Activated T-helper 1 cell treated with anti-CD3 and anti-CD28 coated beads, Interleukin-2, amount 50 U/mL, for 16 hours (primary cell): ENCODE measurements at places on chromosomes 4 and X.

DNA sequence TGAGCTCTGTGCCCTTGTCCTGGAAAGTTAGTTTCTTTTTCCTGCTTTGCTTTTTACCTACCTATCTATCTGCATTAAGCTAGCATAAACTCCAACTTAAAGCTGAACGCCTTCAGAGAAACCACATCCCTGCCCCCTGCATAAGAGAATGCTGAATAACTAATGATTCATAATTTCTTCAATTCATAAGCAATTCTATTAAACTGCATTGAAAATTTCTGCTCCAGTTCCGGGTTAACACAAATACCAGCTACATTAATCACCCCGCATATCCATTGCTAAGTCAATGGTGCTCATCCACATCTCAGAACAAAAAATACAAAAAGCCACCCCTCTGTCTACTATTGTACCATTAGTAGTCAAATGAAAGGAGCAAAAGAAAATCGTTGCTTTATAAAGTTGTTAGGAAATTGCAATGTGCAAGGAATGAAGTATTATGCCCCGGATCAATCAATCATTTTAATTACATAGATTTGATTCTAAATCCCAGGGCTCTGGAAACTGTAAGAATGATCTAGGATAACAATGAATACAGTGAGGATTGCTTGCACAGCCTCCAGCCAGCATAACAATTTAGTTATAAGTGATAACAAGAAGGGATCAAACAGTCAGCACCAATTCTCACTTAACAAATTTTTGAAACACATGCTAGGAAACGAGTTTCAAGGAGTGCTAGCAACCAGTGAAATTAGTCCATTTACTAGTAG is 106.8 kb downstream of the ELOVL6 start:
- no peak for DNase-seq

DNA sequence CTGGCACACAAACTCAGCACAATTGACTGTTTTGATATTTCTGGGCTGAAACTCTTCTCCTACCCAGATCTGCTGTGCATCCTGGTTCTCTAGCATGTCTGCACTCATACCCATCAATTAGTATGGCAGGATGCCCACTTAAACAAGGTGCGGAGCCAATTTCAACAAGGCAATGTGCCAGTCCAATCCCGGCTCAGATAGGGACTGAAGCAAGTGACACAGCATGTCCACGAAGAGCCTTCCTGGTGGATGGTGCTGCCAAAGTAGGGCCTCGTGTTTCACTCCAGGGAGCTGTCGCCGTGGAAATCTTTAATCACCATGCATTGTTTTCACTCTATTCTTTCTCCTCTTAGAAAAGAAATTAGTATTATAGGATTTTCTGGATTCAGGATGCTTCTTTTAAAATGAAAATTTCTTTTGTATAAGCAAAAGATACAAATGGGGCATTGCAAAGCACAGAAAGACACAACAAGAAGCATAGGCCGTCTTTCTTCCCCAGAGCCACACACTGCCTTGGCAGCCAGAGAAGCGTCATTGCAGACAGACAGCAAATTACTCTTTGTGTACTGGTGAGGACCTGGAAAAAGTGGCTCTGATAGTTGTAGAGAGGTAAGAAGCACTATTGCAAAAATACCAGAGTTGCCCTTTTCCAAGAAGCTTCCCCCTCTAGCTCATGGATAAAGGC is 40.6 kb upstream of the LSM6 start:
- DNase-seq: no peak

DNA sequence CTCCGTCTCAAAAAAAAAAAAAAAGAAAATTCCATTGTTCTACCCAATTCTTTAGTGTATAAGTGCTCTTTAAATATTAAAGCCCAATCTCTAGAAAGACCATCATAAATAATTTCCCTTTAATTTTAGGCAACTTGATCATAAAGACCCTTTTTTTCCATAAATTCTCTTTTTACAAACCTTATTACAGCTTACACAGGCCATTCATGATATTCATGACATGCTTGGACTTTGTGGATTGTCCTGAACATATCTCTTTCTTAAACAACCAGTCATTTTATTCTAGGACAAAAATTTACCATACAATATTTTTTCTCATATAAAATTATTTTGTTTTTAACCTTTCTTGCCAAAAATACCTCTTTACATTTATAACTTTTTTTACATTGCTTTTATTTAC is 30.5 kb downstream of the TLR8 start:
- DNase-seq: no peak

DNA sequence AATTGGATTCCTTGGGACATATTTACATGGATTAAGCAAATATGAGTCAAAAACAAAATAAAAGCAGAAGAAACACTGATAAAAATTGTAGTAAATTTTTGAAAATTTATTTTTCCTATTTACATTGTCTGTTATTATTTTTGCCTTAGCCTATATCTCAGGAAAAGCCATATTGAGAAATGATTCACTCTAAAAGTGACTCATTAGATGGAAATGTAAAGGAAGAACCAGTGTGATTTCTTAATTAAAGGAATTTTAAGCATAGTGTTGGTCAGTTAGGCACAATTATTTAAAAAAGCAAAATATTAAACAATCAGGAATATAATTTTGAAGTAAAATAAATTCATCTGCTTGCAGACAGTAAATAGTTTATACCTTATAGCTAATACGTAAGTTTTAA is 167.4 kb upstream of the NAP1L5 start:
- no peak for DNase-seq
